ENCODE measurements at places on chromosomes 11 and 22.

DNA sequence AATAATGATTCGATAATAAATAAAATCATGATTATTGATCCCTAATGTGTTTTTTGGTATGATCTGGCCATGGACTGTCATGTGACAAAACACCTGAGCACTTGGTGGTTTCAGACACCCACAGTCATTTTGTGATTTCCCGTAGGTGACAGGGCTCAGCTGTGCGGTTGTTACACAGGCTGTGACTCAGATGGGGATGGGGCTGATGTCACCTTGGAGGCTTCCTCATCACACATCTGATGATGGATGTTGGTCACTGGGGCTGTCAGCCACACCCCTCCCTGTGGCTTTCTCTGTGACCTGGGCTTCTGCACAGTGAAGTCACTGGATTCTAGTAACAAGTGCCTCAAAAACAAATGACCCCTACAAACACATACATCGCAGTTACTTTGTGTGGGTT lies 995.1 kb downstream of the BRD1 start:
- DNase-seq: no peak

DNA sequence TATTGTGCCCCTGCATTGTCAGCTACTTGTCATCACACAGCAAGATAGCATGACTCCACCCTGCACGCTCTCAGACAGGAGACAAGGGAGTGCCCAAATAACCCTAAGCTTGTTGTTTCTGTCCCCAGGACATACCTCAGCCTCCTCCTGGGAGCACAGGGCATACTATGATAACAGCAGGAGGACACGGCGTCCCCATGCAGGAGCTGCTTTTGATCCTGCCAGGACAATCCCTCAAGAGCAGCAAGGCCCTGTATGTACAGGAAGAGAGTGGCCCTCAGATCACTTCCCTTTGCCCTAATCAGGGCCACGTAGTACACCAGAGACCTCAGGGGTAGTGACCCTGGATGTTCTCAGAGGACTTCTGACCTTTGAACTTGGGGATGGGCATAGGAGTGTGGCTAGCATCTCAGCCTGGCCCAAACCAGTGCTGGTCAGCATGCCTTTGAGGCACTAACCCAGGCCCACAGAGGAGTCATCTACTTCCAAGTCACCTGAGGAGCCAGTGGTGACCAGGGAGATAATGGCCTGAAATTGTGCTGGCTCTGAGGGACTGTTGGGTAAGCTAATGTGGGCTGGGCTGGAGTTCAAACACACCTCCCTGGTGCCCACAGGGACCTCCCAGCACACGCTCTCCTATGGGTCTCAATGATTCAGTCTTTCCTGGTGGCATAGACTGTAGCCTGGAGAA lies 9.2 kb downstream of the APOA4 start:
- DNase-seq: no peak

DNA sequence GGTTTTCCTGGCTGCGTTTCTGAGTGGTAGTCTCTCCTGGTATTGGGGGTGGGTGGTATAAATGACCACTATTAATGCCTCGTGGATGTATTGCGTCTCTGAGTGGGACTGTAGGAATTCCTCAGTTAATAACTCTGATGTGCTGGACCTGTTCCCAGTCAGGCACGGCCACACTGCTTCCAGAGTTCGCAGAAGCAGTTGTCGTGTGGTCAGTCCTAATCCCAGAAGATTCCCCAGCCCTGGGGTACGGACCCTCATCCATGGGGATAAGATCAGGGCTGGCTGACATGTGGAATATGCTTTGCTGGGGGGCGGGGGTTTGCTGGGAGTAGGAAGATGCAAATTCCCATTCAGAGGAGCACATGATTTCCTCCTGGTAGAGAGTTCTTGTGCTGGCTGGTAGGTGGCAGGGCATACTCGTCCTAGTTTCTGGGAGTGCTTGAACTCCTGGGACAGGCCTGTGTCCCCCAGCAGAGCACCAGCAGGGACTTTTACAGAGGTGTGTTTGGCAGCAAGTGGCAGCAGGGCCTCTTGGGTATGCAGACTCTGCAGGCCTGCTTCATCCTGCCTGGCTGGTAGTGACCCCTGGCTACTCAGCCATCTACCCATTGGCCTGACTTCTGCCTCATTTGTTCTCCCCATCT lies 157.4 kb downstream of the NAV2 start:
- no peak for DNase-seq

DNA sequence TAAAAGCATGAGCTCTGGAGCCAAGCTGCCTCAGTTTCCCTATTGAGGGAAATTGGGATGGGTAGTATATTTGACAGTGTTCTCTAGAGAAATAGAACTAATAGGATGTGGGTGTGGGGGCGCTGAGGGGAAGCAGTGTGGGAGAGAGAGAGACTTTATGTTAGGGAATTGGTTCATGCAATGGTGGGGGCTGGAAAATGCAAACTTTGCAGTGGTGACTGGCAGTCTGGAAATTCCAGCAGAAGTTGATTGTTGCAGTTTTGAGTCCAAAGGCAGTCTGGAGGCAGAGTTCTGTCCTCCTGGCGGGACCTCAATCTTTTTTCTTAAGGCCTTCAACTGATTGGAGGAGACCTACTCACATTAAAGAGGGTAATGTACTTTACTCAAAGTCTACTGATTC lies 59.4 kb upstream of the SYT13 start:
- no peak for DNase-seq

DNA sequence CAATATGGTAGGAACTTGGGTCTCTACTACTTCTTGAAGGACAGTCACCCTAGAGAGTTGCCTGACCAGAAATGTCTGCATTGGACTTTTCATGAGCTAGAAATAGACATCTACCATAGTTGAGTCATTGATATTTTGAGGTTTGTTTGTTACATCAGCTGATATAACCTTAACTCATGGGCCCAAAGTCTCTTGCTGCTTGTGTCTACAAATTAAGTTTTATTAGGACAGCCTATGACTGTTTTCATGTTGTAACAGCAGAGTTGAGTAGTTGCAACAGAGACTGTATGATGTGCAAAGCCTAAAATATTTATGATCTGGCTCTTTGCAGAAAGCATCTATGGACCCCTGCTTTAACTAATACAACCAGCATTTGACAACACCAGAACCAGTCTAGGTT lies 155.3 kb downstream of the MIAT start:
- no peak for DNase-seq

GRCh38 chr11:123484448-123484847 lies 54.4 kb downstream of the GRAMD1B start:
- DNase-seq: no peak

DNA sequence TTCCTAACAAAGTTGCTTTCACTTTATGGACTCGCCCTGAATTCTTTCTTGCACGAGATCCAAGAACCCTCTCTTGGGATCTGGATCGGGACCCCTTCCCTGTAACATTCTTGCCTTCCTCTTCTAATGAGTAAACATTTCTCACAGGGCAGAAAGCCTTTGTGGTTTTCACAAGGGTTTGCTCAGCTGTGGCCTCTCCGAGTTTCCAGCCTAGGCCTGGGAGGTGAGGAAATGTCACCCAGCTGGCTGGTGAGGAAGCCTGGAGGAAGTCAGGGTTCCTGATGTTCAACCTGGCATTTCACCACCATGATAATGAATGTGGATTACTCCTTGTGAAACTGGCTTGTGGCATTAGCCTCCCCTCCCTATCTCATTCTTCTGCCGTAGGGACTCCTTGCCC lies 224.9 kb downstream of the DSCAML1 start:
- no peak for DNase-seq

DNA sequence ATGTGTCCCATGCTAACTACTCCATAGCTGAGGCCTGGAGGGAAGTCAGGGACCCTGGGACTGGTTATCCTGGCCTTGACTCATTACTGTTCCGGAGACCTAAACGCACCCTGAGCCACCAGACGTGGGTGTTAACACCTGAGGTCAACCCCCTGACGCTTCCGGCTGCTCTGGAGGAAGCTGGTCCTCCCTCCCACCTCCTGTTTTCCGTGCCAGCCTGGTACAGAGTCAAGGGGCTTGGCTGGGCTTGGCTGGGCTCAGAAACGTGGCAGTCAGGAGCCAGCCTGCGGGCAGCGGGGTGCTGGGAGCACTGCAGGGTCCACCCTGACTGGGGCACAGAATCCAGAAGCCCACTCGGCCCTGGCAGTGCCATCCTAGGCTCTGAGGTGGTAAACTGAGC lies 2.6 kb downstream of the TMPRSS4 start:
- DNase-seq: no peak
